Fibroblast of the aortic adventitia (primary cell): ENCODE measurements at places on chromosomes 11 and 22. TPM values are rescaled to one million over a fixed set of nuclear protein-coding genes. Genes with fewer than 3 reads are reported as not detected.

Gene PAMR1
- 134 and 278 TPM in 2 replicates for total RNA-seq

Gene UCP2
- 1.5 TPM in 1 of 2 replicates, not detected in the other for total RNA-seq

Gene CNIH2
- total RNA-seq, result 1.1 TPM in 1 of 2 replicates, not detected in the other

Gene CRACR2B
- 1.3 and 1.8 TPM in 2 replicates for total RNA-seq

Gene HOATZ
- not detected in 2 replicates for total RNA-seq

Gene TMPRSS4
- not detected in 2 replicates for total RNA-seq

Gene RASSF10
- not detected in 2 replicates for total RNA-seq

Gene CCDC89
- 4.2 and 7.9 TPM in 2 replicates for total RNA-seq

Gene SCN3B
- not detected in 2 replicates for total RNA-seq

Gene NAALADL1
- 9.7 and 11.5 TPM in 2 replicates for total RNA-seq

Gene SLC22A9
- total RNA-seq, result not detected in 2 replicates

Gene MS4A6A
- not detected in 2 replicates for total RNA-seq

Gene SERPINH1
- 374 and 497 TPM in 2 replicates for total RNA-seq

Gene CABP2
- total RNA-seq, result not detected in 2 replicates

Gene CTTN
- total RNA-seq, result 349 and 364 TPM in 2 replicates

Gene DRD4
- 0.09 and 0.16 TPM in 2 replicates for total RNA-seq

Gene GPHA2
- not detected in 2 replicates for total RNA-seq

Gene MUC15
- total RNA-seq, result 0.25 TPM in 1 of 2 replicates, not detected in the other

Gene TMEM132A
- 3.7 and 17.9 TPM in 2 replicates for total RNA-seq

Gene OR6T1
- total RNA-seq, result not detected in 2 replicates

Gene OR10D3
- not detected in 2 replicates for total RNA-seq

Gene CLTCL1
- 4.6 and 7.1 TPM in 2 replicates for total RNA-seq

Gene OVOL1
- not detected in 2 replicates for total RNA-seq

Gene RFPL3
- not detected in 2 replicates for total RNA-seq

Gene TENM4
- 26.4 and 113 TPM in 2 replicates for total RNA-seq

Gene CASP12
- 0.18 TPM in 1 of 2 replicates, not detected in the other for total RNA-seq
